ENCODE measurements at places on chromosomes 2 and 18.
A peak's percentile ranks its signal among the peaks of the same experiment; 100 is the strongest.

DNA sequence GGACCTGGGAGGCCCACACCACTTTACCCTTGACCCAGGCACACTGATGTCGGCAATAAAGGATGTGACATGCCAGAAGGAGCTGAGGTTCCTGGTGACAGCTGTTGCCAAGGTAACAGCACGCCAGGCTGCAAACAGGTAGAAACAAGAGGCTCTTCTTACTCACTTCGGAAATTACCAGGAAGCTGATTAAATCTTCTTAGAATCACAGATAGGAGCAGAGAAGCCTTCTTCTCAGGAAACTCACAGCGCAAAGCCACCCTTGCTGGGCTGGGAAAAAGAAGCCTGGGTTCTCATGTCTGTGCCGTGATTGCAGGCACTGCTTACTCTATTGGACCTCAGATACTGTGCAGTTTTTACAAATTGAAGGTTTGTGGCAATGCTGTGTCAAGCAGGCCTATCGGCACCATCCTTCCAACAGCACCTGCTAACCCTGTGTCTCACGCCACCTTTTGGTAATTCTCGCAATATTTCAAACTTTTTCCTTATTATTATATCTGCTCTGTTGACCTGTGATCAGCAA, 61.0 kb upstream of the TAF1B start:
- H3K27ac ChIP-seq = no peak overlapping the region
- no peaks in the 10 kb centered on the region for H3K36me3 ChIP-seq
- no peaks in the 10 kb centered on the region for H3K4me1 ChIP-seq
- H3K4me3 ChIP-seq = no peak overlapping the region
- H3K27me3 ChIP-seq = no peaks in the 10 kb centered on the region

GRCh38 chr18:59640721-59641120, 56.5 kb downstream of the CCBE1 start:
- no peaks in the 10 kb centered on the region for H3K36me3 ChIP-seq
- H3K27me3 ChIP-seq = no peaks in the 10 kb centered on the region
- DNase-seq = no peak
- no peak overlapping the region for H3K4me3 ChIP-seq

DNA sequence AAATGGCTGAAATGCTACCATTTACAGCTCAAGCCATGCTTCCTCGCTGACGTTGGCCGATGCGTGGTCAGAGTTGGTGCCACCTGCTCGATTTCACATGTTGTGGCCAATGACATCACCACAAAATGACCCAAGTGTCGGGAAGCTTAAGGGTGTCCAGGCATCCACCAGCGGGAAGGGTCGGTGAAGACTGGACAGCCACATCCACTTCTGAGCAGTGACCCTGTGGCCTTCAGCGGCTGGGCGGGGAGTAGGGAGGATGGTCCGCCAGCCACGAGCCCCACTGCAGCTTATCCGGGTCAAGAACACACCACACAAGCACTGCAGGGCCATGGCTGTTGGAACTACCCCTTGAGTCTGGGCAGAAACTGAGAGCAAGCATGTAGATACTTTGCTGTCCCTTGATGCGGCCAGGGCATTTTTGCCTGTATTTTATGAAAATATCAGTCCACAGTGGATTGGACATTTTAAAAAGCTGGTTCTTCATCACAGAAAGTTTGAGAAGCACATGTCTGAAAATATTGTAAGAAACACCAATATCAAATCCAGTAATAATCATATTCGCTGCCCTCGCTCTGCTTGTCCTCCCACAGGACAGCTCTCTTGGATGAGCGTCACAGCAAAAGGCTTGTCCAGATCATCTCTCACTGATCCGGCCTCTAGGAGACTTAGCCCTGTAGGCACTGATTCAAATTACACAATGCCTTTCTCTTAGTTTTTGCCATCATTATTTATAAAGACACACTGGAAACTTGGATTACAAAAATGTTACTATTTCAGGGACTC, 174.0 kb downstream of the TWIST2 start:
- H3K4me1 ChIP-seq = no peaks in the 10 kb centered on the region
- no peak for DNase-seq
- no peak overlapping the region for H3K4me3 ChIP-seq
- no peaks in the 10 kb centered on the region for H3K27me3 ChIP-seq

- no peak overlapping the region for H3K4me3 ChIP-seq
- H3K36me3 ChIP-seq = no peaks in the 10 kb centered on the region
- H3K27me3 ChIP-seq = no peaks in the 10 kb centered on the region
- H3K4me1 ChIP-seq = no peaks in the 10 kb centered on the region
- H3K27ac ChIP-seq = no peak overlapping the region
These were observed 1139.6 kb upstream of the FAM98A start for GRCh38 chr2:34738691-34739090.

DNA sequence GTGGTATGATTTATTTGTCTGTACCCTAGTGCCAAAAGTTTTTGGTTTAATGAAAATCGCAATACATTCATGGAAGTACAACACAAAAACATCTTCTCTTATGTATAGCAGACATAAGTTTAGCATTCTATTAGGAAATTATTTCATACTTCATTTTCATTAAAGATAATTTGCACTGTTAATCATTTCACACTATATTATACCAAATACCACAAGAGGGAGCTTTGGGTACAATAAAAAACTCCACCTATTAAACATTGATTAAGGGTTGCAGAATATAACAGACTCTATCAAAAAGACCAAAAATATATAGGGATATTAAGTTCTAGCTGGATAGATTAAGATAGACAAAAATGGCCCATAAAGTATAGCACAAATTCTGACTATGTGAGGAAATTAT, 79.0 kb downstream of the SLC66A3 start:
- H3K27ac ChIP-seq = no peak overlapping the region
- DNase-seq = no peak
- no peaks in the 10 kb centered on the region for H3K27me3 ChIP-seq
- no peak overlapping the region for H3K4me3 ChIP-seq
- peaks cover 3% of the 10 kb centered on the region for H3K36me3 ChIP-seq

GRCh38 chr2:241538838-241539615, 19.5 kb upstream of the BOK start:
- no peak for DNase-seq
- no peak overlapping the region for H3K4me3 ChIP-seq
- H3K36me3 ChIP-seq = no peaks in the 10 kb centered on the region
- no peak overlapping the region for H3K27ac ChIP-seq
- H3K4me1 ChIP-seq = peaks cover 15% of the 10 kb centered on the region
- H3K27me3 ChIP-seq = peaks cover 12% of the 10 kb centered on the region

- H3K36me3 ChIP-seq = no peaks in the 10 kb centered on the region
- H3K4me1 ChIP-seq = no peaks in the 10 kb centered on the region
- H3K4me3 ChIP-seq = no peak overlapping the region
- no peaks in the 10 kb centered on the region for H3K27me3 ChIP-seq
These were observed 23.3 kb downstream of the INHBB start for GRCh38 chr2:120369250-120369649.

DNA sequence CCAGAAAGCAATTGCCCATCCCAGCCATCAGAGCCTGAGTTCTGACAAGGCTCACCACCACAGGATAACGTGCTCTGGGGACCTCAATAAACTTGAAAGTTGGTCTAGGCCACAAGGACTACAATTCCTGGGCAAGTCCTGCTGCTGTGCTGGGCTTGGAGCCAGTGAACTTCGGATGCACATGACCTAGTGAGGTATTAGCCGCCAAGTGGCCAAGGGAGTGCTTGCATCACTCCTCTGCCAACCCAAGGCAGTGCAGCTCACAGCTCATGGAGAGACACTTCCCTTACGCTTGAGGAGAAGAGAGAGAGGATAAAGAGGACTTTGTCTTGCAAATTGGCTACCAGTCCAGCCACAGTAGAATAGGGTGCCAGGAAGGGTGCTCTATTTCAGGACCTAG, 219.6 kb downstream of the MBD2 start:
- no peak for DNase-seq
- H3K27me3 ChIP-seq = no peaks in the 10 kb centered on the region
- H3K27ac ChIP-seq = no peak overlapping the region

DNA sequence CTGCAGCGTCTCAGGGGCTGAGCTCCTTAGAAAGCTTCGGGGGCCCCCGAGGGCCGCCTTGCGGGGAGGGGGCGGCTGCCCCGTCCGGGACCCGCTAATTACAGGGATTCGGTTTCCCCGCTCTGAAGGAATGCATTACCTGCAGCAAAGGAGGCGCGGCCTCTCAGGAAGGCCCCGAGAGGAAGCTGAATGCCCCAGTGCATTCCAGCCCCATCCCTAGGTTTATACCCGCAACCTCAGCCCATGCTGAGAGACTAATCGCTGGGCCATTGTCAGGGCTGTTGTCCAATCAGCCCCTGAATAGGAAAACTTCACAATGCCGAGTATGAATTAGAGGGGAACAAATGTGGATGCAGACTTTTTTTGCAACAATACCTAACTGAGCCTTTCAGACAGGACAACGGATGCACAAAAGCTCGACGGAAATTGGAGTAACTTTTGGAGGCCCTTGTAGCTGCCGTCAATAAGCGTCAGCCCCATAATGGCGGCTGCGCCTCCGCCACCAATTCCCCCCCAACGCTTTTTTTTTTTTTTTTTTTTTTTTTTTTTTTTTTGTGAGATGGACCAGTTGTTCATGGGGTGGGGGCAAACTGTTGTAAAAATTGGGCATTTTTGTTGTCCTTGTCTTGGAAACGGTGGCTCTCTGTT, 138.6 kb upstream of the SIX3 start:
- H3K27me3 ChIP-seq = peaks cover 44% of the 10 kb centered on the region
- no peak for DNase-seq
- H3K4me3 ChIP-seq = no peak overlapping the region
- H3K27ac ChIP-seq = no peak overlapping the region

DNA sequence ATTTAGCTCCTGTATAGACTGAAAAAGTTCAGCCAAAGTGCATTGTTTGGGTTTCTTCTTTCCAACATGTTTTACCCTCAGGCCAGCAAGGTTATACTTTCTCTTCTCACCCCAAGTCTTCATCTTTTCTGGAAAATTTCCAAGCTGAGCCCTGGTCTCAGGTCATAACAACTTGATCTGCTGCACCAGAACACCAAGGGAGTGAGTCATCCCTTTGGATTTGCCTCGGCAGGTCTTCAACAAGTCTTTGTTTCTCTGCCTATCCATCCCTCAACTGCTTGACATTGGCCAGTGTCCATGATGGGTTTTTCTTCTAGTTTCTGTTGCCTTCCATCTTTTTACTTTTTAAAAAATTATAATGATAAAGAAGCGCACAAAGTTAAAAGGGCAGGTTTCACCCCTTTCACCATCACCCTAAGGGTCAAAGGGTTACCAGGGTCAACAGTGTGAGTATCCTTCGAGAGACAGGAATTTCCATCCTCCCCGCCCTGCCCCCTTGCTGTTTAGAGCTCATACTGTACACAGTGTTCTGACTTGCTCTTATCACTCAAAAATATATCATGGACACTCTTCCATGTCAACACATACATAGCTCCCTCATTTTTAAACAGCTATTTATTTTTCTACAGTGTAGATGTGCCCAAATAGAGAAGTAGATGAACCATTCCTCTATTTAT, 5.7 kb upstream of the SPATS2L start:
- peak overlapping the region; percentile 89 for H3K27ac ChIP-seq
- H3K4me1 ChIP-seq = peaks cover 9% of the 10 kb centered on the region
- H3K4me3 ChIP-seq = no peak overlapping the region
- no peaks in the 10 kb centered on the region for H3K27me3 ChIP-seq
- H3K36me3 ChIP-seq = no peaks in the 10 kb centered on the region
- DNase-seq = no peak

DNA sequence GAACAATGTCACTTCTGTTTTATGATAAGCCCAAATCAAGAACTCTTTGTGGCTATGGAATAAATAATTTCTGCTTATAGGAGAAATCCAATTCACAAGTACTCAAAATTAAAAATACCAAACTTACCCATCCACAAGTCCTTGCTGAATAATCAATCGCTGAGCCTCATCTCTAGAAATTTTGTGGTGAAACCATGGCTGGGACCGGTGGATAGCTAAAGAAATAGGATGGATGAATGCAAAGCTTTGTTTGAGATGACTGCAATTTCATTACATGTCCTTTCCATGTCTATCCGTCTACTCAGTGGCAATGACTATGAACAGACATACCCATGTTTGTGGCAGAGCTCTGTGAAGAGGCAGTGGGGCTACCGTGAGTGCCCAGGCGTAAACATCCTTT, 124.4 kb downstream of the GRB14 start:
- H3K4me1 ChIP-seq = no peaks in the 10 kb centered on the region
- H3K27ac ChIP-seq = no peak overlapping the region
- H3K4me3 ChIP-seq = no peak overlapping the region
- no peak for DNase-seq
- no peaks in the 10 kb centered on the region for H3K27me3 ChIP-seq

DNA sequence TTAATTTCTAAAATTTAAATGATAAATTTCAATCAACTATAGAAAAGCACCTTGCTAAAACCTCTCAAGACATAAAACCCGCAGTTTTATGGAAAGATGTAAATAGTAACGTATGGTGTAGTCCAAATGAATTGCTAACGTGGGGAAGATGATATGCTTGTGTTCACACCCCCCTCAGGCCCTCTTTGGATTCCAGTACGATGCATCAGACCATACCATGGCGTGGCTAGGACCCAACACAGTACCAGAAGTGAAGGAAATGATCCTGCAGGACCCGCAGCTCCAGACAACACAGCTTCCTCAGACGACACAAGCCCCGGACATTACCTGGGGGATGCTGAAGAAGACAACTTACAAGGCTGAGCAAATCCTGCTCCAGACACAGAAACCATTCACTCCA, 60.1 kb upstream of the DYSF start:
- no peaks in the 10 kb centered on the region for H3K4me1 ChIP-seq
- H3K36me3 ChIP-seq = peaks cover 56% of the 10 kb centered on the region
- peak; percentile 74 for DNase-seq
- H3K4me3 ChIP-seq = no peak overlapping the region
- H3K27me3 ChIP-seq = no peaks in the 10 kb centered on the region

- no peak overlapping the region for H3K4me3 ChIP-seq
- H3K27ac ChIP-seq = no peak overlapping the region
- peak; percentile 88 for DNase-seq
- no peaks in the 10 kb centered on the region for H3K27me3 ChIP-seq
- H3K36me3 ChIP-seq = no peaks in the 10 kb centered on the region
These were observed 204.6 kb downstream of the RAB3GAP1 start for GRCh38 chr2:135256531-135257260.

DNA sequence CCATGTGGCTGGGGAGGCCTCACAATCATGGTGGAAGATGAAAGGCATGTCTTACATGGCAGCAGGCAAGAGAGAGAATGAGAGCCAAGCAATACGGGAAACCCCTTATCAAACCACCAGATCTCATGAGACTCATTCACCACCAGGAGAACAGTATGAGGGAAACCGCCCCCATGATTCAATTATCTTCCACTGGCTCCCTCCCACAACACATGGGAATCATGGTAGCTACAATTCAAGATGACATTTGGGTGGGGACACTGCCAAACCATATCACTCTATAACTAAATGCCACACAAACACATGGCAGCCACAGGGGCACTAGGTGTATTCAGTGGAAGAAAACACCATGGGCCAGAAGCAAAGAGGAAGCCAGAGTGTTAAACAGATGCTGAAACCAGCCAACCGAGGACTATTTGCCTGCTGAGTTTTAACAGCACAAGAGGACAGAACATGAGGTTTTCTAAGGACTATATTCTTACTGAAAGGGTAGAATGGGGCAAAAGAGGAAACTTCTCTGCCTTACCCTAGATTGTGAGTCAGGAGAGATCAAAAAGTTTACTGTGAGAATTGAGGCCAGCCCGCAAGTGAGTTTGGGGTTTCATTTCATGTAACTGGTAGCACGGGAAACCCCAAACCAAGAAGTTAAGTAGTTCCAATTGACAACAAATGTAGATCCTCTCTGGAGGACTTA, 49.2 kb downstream of the SIGLEC15 start:
- no peak for DNase-seq
- no peak overlapping the region for H3K4me3 ChIP-seq
- no peaks in the 10 kb centered on the region for H3K27me3 ChIP-seq
- H3K27ac ChIP-seq = no peak overlapping the region
- peaks cover 13% of the 10 kb centered on the region for H3K36me3 ChIP-seq

- H3K27me3 ChIP-seq = no peaks in the 10 kb centered on the region
- no peak overlapping the region for H3K27ac ChIP-seq
- H3K4me1 ChIP-seq = no peaks in the 10 kb centered on the region
- no peak overlapping the region for H3K4me3 ChIP-seq
- H3K36me3 ChIP-seq = no peaks in the 10 kb centered on the region
These were observed 211.3 kb upstream of the ARL4C start for GRCh38 chr2:234708091-234708683.
